ENCODE measurements at places on chromosomes 6 and 20. TPM values are rescaled to one million over a fixed set of nuclear protein-coding genes. Genes with fewer than 3 reads are reported as not detected.

AVP gene
- not detected for total RNA-seq

DNA sequence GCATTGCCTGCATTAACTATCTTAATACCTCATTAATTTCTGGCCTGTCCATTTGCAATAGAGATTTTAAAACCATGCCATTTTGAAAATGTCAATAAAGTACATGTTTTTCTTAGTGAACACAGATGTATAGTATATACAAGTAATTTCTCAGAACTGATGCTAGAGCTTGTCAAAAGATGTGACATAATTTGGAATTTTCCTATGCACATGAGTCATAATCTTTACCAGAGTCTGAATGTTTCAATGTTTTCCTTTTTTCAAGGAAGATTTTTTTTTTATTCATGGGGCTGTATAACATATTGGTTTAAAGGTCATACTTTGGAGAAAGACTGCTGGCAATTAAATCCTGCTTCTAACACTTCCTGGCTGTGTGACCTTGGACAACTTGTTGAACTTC lies 1347.5 kb upstream of the ADGRB3 start:
- H3K4me3 ChIP-seq: no peak overlapping the region
- H3K27ac ChIP-seq: no peak overlapping the region
- no peaks in the 10 kb centered on the region for H3K4me1 ChIP-seq
- no peaks in the 10 kb centered on the region for H3K36me3 ChIP-seq
- no peaks in the 10 kb centered on the region for H3K27me3 ChIP-seq

DNA sequence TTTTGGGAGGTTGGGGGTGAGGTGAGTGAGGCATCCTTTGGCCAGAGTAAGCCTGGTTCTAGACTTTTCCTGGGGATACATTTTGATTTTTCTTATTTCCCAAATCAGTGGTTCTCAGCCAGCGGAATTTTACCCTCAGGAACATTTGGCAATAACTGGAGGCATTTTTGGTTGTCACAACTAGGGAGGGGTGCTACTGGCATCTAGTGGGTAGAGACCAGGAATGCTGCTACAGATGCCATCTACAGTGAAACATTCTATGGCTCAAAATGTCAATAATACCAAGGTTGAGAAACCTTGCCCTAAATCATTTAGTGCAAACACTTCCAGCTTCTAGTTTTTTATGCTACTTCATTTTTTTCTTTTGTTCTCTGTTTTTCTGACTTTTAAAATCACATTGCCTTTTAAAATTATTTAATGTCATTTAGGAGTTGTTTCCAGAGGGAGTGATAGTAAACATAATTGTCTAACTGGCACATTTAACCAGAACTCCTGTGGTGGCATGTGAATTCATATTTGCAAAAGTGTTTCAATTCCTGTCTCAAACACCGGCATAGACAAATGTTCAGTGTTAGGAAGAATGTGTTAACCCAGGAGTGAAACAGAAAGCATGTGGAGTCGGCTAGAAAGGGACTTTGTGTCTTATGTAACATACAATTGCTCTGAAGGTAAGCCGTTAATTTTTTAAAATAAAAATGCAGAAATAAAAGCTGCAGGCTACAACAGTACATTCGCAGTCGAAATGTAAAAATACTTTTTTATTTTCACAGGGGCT lies 59.0 kb downstream of the QRSL1 start:
- no peak for DNase-seq
- no peak overlapping the region for H3K27ac ChIP-seq
- no peaks in the 10 kb centered on the region for H3K36me3 ChIP-seq
- peaks cover 4% of the 10 kb centered on the region for H3K27me3 ChIP-seq

- H3K4me3 ChIP-seq: no peak overlapping the region
- H3K27ac ChIP-seq: no peak overlapping the region
- H3K27me3 ChIP-seq: peaks cover 52% of the 10 kb centered on the region
- no peaks in the 10 kb centered on the region for H3K4me1 ChIP-seq
- peak; percentile 3 for DNase-seq
Observed at GRCh38 chr20:21702553-21703470, 2.7 kb upstream of the PAX1 start.

PDYN gene
- total RNA-seq: not detected

GRCh38 chr6:86723729-86724128 lies 213.6 kb upstream of the HTR1E start:
- no peak overlapping the region for H3K27ac ChIP-seq
- H3K27me3 ChIP-seq: no peaks in the 10 kb centered on the region
- no peaks in the 10 kb centered on the region for H3K4me1 ChIP-seq
- no peak overlapping the region for H3K4me3 ChIP-seq
- no peaks in the 10 kb centered on the region for H3K36me3 ChIP-seq

DNA sequence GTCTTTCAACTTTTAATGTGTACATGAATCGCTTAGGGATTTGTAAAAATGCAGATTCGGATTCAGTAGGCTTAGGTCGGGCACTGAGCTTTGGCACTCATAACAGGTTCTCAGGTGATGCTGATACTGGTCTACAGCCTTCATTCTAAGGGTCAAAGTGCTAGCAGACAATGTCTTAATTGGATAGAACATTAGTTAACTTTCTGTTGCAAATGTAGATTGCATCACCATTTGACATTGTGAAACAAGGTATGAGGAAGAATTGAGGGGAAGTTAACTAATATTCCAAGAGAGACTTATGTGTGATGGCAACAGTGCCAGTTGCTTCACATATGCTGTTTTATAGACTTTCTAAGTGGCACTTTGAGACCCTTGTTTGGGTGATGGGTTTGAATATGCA lies 86.9 kb downstream of the MLIP start:
- peaks cover 4% of the 10 kb centered on the region for H3K4me1 ChIP-seq
- H3K27me3 ChIP-seq: no peaks in the 10 kb centered on the region
- no peak overlapping the region for H3K4me3 ChIP-seq
- DNase-seq: no peak
- no peaks in the 10 kb centered on the region for H3K36me3 ChIP-seq

DNA sequence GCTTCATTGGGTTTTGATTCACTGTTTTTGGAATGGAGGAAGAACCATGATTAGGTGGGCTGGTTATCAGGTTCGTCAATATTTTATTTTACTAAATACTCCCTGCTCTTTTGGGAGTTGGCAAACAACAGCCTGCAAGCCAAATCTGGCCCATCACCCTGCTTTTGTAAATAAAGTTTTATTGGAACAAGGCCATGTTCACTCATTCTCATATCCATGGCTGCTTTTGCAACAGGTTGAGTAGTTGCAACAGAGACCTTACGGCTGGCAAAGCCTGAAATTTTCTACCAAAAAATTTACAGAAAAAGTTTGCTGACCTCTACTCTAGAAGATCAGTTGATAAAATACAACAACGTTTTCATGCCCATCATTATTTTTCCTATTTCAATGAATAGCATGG lies 45.1 kb downstream of the SYTL3 start:
- H3K36me3 ChIP-seq: no peaks in the 10 kb centered on the region
- H3K27me3 ChIP-seq: no peaks in the 10 kb centered on the region
- H3K27ac ChIP-seq: no peak overlapping the region
- no peak overlapping the region for H3K4me3 ChIP-seq
- DNase-seq: no peak

GRCh38 chr6:36762123-36762522 lies 64.5 kb downstream of the RAB44 start:
- no peak for DNase-seq
- peaks cover 18% of the 10 kb centered on the region for H3K27me3 ChIP-seq
- H3K4me3 ChIP-seq: no peak overlapping the region
- no peaks in the 10 kb centered on the region for H3K4me1 ChIP-seq

DNA sequence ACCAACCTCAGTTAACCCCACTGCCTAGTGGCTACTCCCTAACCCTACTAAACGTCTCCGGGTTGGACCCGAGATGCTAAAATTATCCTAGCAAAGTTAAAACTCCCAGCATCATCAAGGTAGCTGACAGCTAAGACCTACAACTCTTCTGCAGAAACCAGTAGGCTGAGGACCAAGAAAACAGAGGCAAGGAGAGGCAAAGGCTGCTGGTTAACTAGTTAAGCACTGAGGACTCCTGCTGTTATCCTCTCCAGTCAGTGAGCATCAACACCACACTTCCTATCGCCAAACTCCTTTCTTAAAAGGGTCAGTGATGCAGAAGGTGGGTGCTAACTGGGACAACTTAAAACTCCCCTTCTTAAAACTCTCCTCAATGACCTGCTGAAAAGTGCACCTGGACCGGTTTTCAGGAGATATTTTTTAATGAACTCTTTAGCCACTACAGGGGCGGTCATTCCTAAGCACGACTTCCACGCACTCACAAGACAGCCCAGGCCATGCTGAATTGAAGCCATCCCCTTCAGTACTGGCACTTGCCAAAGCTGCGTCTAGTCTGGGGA lies 1.7 kb downstream of the TRERF1 start:
- H3K4me3 ChIP-seq: peak overlapping the region; percentile 88
- peak overlapping the region; percentile 95 for H3K27ac ChIP-seq
- no peaks in the 10 kb centered on the region for H3K36me3 ChIP-seq
- DNase-seq: peak; percentile 38
- H3K27me3 ChIP-seq: no peaks in the 10 kb centered on the region

DNA sequence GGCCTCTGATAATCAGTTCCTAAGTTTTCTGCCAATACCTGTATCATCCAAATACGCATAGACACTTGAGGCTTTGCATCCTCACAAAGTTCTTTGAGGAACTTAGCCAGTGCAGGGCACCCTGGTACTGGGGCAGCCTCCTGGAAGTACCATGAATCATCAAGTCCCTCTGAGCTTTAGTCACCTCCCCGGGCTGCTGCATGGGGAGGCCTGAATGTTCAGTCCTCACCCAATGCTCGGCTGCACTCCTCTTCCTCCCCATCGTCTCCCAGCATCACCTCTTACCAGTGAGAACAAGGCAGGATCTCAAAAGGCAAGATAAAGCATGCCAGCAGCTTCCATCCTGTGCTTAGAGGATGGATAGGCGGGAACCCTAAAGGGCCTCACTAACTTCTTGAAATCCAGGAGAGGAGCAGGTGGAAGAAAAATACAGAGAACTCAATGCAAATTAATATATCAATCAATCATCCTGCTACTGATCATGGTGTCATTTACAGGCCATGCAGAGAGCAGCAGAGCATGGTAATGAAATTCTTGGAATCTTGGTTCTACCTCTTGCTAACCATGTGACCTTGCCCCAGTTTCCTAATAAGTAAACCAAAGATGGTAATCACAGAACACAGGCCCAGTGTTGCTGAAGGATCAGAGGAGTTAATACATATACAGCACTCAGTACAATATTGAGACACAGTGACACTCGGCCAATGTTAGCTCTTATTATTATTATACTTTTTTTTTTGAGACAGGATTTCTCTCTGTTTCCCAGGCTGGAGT lies 4.7 kb upstream of the CCN6 start:
- H3K36me3 ChIP-seq: no peaks in the 10 kb centered on the region
- H3K4me3 ChIP-seq: no peak overlapping the region
- H3K27me3 ChIP-seq: no peaks in the 10 kb centered on the region
- peak; percentile 33 for DNase-seq

DNA sequence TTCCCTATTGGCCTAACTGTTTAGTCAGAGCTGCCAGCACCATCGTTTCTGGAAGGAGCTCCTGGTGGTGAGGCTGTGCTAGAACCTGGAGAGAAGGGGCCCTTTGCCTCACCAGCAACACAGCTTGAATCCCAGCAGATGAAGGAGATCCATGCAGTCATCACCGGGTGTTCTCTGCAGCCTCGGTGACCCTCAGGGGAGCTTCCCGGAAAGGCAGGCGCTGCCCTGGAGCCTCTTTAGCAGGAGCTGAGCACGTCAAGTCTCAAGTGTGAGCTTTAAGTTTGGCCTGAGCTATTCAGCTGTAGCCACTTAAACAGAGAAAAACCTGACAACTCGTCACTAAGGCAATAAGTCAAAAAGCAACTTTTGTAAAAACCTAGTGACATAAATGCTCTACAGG lies 181.2 kb upstream of the FOXQ1 start:
- no peak overlapping the region for H3K27ac ChIP-seq
- peaks cover 1% of the 10 kb centered on the region for H3K27me3 ChIP-seq
- H3K4me3 ChIP-seq: no peak overlapping the region
- peaks cover 4% of the 10 kb centered on the region for H3K4me1 ChIP-seq

DNA sequence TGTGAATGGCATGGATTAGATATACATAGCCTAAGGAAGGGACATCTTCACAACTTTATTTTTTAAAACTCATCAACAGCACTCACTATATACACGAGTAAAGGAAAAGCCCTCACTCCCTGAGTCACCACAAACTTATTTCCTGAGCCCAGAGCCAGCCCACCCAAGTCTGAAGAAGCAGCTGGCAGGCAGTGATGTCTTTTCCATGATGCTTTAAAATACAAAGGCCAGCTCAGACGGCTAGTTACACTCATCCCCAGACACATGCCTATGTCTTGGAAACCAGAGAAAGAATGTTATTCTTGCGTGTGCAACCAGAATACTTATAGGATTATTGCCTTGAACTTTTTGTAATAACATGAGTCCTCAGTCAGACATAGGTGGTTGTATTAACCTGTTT lies 114.4 kb downstream of the ADGRG6 start:
- DNase-seq: peak; percentile 99
- H3K4me3 ChIP-seq: no peak overlapping the region
- H3K27me3 ChIP-seq: no peaks in the 10 kb centered on the region
- H3K4me1 ChIP-seq: peaks cover 22% of the 10 kb centered on the region
- no peak overlapping the region for H3K27ac ChIP-seq

PACRG gene
- total RNA-seq: not detected

DNA sequence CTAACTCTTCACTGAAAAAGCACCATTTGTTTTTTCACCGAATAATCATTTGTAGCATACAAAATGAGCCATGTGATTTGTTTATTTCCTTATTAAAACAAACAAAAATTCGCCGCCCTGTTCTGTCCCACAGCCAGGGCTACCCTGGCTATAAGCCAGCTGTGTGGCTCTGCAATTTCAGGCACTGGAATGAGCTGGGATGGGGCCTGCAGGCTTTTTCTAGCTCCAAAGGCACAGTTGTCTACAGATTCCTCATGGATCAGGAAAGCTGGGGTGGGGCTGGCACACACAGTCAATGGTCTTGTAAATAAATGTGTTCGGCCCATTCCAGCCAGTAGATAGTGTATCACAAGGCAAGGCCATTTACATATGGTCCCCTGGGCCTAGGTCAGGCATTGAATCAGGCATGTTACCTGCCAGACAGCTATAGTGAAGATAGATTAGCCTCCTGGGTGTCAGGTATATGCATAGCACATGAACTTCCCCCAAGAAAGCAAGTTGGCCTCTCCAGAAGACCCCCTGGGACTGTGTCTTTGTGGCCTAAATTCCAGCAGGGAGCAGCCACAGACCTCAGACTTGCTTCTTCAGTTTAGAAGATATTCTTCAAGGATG lies 608.9 kb downstream of the MAFB start:
- no peak overlapping the region for H3K27ac ChIP-seq
- no peaks in the 10 kb centered on the region for H3K4me1 ChIP-seq
- H3K27me3 ChIP-seq: no peaks in the 10 kb centered on the region
- H3K36me3 ChIP-seq: no peaks in the 10 kb centered on the region
- no peak overlapping the region for H3K4me3 ChIP-seq

DNA sequence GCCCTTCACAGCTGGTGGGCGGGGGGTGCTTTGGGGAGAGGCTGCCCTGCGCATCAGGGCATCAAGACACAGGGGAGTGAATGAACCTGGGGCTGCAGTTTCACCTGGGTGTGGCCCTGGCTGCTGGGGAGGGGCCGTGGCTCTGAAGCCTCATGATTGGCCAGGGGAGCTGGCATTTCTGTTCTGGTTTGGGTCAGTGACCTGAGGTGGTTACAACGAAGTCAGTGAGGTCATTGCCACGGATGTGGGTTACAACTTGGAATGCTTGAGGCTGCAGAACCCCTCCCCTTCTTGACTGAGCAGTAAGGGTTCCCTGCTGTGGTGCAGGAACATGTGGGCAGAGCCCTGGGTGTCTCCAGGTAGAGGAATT lies 3.0 kb downstream of the TCEA2 start:
- H3K36me3 ChIP-seq: peaks cover 4% of the 10 kb centered on the region
- H3K4me3 ChIP-seq: no peak overlapping the region
- H3K27me3 ChIP-seq: no peaks in the 10 kb centered on the region

- DNase-seq: no peak
- H3K36me3 ChIP-seq: no peaks in the 10 kb centered on the region
- H3K27ac ChIP-seq: no peak overlapping the region
- H3K27me3 ChIP-seq: no peaks in the 10 kb centered on the region
Observed at GRCh38 chr6:47454713-47455396, 22.7 kb upstream of the CD2AP start.
